Right renal pelvis (tissue), 4 donors: ENCODE measurements at places on chromosomes 7 and 10. TPM values are rescaled to one million over a fixed set of nuclear protein-coding genes. Genes with fewer than 3 reads are reported as not detected.

DNA sequence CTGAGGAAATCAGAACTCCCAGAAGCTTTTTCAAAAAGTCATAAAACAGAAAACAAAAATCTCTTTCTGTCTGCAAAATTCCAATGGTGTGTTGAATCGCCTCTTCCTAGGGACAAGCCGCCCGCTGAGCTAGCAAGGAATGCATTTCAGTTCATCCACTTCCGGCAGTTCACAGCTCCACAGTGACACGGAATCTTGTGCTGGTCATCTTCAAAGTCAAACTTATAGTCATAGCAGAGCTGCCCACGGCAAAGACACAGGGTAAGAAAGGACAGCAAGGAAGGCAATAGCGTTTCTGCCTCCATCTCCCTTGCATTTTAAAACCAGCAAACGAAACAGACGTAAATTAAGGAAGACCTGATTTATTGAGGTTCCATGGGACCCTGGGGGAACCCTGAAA, 111.2 kb downstream of the GALNT11 start:
- DNase-seq: peak; percentile 8

DNA sequence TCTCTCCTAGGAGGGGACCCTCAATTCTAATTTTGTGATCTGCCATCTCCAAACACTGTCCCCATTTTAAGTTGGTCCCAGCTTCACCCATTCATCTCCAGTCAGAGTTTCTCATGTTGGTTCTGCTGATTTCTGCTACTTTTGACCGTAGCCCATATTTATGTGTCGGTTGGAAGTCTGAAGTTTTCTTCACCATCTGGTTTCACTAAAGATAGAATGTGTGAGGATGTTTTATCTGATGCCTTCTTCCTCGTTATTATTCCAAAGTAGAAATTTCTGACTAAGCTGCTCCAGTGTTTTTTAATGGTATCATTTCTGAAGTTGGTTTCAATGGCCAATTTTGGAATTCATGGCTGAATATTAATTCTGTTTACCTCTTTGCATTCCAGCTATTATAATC, 21.3 kb upstream of the IFIT2 start:
- DNase-seq: no peak

The LIPM gene
- not detected for polyA plus RNA-seq

- no peak for DNase-seq
Measured at GRCh38 chr10:86506499-86506898, 15.1 kb downstream of the WAPL start.

- no peak for DNase-seq
Measured at GRCh38 chr10:26467639-26468038, 29.5 kb downstream of the APBB1IP start.

DNA sequence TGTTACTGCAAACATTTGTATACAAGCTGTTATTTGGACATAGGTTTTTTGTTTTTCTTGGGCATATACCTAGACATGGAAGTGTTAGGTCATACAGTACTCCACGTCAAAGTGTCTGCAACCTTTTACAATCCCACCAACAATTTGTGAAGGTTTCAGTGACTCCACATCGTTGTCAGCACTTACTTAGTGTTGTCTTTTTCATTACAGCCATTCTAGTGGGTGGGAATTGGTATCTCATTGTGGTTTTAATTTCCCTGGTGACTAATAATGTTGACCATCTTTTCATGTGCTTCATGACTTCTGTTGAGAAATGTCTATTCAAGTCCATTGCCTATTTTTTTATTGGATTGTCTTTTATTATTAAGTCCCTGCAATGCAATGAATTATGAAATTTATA, 95.0 kb downstream of the UBE3C start:
- no peak for DNase-seq

DNA sequence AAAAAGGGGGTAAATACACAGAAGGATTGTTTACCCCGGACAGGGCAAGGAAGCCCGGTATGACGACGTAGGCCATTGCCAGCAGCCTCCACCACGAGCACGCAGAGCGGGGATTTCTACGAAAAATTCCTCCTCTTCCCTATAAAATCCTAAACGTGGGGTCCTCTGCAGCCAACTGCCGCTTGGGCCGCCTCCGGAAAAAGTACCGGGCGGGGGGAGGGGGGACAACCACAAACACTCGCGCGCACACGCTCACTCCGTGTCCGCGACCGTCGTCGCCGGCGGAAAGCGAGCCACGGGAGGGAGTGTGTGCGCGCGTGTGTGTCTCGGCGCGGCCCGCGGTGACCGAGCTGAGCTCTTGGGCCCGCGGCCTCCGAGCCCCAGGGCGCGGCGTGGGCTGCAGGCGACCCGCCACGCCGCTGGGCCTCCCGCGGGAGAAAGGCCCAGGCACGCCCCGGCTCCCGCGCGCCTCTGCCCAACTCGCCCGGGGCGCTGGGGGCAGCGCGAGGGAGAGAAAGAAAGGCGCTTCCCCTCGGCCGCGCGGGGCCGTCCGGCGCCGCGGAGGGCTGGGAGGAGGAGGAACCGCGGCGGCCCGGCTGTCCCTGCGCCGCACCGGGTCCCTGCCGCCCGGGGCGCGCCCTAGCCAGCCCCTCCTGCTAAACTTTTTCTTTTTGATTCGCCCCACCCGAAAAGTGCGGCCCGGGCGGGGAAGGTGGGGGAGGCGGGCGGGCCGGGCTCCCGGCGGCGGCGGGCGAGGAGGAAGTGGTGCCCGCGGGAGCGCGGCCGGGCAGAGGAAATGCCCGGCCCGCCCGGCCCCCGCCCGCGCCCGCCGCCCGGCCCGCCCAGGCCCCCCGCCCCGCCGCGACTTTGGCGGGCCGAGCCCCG, 1.5 kb downstream of the CTBP2 start:
- no peak for DNase-seq

The ZNF727 gene
- 0.58 TPM for polyA plus RNA-seq

The NPTX2 gene
- polyA plus RNA-seq: 3.6 TPM

- no peak for DNase-seq
Measured at GRCh38 chr7:75559355-75559975, 67.3 kb downstream of the SPDYE5 start.
